Activated T-helper 9 cell treated with anti-CD3 and anti-CD28 coated beads, Interleukin-2, amount 50 U/mL, for 16 hours (primary cell): ENCODE measurements at places on chromosomes 12 and 14.

DNA sequence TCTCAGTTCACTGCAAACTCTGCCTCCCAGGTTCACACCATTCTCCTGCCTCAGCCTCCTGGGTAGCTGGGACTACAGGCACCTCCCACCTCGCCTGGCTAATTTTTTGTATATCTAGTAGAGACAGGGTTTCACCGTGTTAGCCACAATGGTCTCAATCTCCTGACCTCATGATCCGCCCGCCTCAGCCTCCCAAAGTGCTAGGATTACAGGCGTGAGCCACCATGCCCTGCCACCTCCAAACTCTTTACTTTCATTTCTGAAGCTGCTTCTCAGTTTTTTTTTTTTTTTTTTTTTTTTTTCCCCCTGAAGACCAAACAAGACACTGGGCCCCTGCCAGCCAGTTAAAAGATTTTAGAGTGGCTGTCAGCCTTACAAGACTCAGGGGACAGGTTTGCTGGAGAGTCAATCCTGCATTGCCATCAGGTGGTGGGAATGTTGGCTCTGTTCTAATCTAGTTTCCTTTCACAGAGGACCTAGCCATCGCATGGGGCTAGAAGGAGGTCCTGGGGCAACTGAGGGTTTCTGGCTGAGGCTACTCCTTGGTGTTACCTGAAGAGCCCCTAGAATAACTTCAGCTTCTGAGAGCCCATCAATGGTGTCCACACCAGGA is 37.4 kb upstream of the HIGD1C start:
- no peak for DNase-seq

- DNase-seq = no peak
These were observed 761 bp upstream of the NDRG2 start for GRCh38 chr14:21025371-21026273.

GRCh38 chr12:110247340-110248095 is 33.5 kb upstream of the ATP2A2 start:
- DNase-seq = no peak

DNA sequence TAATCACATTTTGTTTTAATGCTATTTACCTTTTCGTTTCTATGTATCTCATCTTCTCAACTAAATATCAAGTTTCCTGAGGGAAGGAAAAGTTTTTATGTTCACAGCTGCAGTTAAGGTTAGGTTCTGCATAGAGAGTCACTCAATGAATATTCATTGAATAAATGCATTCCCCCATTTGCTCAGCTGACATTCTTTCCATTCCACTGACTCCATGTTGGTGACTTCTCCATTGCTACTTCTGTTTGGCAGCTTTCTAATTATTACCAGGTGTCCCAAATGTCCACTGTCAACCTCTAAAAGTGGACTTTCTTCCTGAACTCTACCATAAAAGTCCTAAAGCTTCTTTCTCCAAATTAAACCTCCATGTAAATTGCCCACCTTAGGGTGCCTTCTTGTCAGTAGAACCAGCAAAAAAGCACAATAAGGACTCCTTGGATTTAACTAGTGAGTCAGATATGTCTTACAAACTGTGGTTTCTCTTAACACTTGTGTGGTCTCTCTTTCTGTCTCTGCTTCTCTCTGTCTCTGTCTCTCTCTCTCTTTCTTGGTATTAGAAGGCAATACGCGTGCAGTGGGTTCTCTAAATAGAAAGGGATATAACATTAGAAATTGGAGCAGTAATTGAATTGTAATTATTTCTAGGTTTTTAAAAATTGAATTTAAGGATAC is 85.9 kb downstream of the TMEM117 start:
- no peak for DNase-seq

DNA sequence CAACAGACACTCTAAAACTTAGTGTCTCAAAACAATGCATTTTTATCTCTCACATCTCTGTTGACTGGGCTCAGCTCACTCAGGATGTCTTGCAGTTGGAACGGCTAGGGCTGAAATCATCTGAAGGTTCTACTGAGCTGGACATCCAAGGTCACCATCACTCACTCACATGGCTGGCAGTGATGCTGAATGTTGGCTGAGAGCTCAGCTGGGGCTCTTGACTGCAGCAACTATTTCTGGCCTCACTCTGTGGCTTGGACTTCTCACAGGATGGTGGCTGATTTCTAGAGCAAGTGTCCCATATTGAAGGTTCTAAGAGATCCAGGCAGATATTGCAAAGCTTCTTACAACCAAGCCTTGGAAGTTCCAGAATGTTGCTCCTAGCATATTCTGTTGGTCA is 166.5 kb downstream of the ZFP36L1 start:
- no peak for DNase-seq

- DNase-seq = no peak
These were observed 12.2 kb downstream of the PRORP start for GRCh38 chr14:35134329-35135123.

GRCh38 chr12:111261911-111262676 is 106.8 kb downstream of the PHETA1 start:
- no peak for DNase-seq

GRCh38 chr12:41932470-41932991 is 212.1 kb downstream of the GXYLT1 start:
- DNase-seq = no peak

GRCh38 chr12:55626154-55626553 is 10.5 kb upstream of the OR10P1 start:
- no peak for DNase-seq

- DNase-seq = no peak
These were observed 6.2 kb downstream of the ADCY6 start for GRCh38 chr12:48782457-48783395.

GRCh38 chr12:11321980-11322379 is 11.7 kb upstream of the PRB4 start:
- no peak for DNase-seq

- DNase-seq = no peak
These were observed 769.8 kb upstream of the MGAT4C start for GRCh38 chr12:87025976-87026375.

DNA sequence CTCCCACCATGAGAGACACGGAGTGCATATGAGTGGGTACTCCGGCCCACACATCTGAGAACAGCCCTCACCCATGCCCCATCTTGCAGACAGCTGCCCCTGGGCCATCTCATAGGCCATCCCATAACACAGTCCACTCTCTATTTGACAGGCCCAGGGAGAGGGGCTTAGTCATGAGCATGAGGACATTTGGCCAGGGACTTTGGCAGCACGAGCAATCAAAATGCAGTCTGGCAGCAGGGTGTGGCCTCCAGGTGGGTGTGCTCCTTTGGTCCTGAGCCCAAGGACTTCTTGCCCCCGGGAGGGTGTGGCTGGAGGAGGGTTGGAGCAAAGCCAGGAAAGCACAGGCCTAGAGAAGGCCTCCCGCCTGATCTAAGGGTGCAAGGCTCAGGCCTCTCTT is 25.6 kb downstream of the EMP1 start:
- DNase-seq = no peak

- DNase-seq = no peak
These were observed 4.5 kb downstream of the EDDM3A start for GRCh38 chr14:20750194-20750593.

DNA sequence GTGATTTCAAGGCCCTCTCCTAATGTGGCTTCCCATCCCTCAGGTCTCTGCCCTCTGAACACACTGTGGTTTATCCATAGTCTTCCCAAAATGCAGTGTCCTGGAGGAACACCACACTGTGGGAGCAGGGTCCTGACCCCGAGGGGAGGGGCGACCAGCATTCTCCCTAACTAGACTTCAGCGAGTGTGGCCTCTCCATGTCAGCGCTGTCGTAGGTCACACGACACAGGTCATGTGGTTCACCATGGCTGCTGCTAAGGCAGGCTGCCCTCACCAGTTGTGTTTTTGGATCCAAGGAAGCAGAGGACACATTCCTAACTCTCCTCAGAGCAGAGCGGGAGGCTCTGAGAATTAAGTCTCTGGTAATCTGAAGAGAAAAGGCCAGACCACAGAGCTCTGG is 50.5 kb downstream of the SSH1 start:
- no peak for DNase-seq

- no peak for DNase-seq
These were observed 125.0 kb downstream of the PIWIL1 start for GRCh38 chr12:130462558-130463274.

DNA sequence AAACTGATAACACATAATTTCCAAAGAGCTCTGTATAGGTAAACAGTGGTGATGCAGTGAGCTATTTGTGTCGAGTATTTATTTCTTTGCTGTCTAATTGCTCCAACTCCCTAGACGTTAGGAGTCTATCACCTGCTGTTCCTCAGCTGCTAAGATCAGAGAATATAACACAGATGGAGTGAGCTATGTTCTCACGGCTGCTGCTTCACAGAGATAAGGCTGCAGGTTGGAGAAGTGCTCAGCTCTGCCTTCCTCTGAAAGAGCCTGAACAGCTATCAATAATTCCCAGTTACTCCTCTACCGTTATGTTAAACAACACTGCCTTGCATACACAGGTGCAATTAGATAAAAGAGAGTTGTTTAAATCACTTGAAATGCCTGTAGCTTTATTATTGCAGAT is 103.2 kb upstream of the MDGA2 start:
- DNase-seq = no peak

- no peak for DNase-seq
These were observed 307.1 kb upstream of the RGS6 start for GRCh38 chr14:71625175-71625574.

DNA sequence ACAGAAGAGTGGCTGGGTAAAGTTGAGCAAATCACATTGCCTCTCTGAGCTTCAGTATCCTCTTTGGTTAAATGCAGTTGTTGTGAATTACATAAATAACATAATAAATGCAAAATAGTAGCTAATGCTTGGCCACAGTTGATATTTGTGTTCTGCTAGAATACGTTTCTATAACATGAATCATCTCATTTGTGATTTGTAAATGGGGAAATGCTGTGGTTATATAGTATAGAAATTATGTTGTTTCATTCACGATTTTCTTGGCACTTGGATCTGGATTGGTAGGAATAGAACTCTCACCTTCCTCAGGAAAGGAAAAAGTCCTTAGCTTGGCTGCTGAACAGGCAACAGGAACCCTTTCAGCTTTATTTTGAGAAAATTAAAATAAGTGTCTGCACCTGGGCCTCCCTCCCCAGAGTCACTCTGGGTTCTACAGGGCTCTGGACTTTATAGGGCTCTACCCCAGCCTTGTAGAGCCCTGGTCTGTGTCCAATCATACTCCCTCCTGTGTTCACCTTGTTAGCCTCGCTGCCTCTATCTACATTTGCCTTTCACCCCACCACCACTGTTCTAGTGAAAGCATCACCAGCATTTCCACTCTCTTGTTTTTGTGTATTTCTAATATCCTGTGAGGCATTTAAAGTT is 107.7 kb upstream of the BCAT1 start:
- no peak for DNase-seq

GRCh38 chr12:98828802-98829600 is 183.9 kb downstream of the APAF1 start:
- no peak for DNase-seq

- no peak for DNase-seq
These were observed 91.1 kb downstream of the FOXN3 start for GRCh38 chr14:89325959-89326358.

GRCh38 chr14:51872396-51872795 is 12.0 kb downstream of the GNG2 start:
- no peak for DNase-seq

GRCh38 chr12:12397184-12397583 is 40.3 kb downstream of the BORCS5 start:
- no peak for DNase-seq

GRCh38 chr12:131275824-131276223 is 322.1 kb downstream of the ADGRD1 start:
- DNase-seq = no peak

- DNase-seq = no peak
These were observed 417.5 kb upstream of the ATP2B1 start for GRCh38 chr12:90126125-90126524.

DNA sequence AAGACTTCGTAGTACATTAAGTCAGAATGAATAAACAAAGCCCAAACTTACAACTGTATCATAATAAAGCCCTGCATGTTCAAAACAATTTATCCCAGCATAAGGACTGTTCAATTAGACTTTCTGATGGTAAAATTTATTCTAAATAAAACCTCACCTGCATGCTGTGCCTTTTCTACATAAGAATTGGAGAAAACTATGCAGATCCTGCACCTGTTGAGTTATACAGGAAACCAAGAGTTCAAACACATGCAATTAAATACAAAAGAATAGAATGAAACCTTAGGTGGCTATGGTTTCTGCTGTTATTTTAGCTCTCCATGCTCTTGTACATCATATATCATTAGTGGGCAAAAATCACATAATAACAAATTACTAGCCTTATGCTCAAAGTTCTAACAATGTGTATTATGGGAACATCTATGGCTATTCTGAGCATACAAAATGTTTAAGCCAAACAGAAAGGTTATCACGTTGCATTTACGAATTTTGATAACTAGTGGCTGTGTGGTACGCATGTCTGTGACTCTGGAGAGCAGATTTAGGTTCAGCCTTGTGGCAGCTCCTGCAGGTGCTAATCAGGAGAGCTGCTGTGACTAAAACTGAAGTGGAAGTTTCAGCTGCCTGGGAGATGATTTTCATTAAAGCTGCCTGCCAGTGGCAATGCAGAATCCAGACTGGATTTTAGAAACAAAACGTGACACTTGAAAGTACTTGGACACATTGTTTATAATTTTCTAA is 36.1 kb upstream of the LRFN5 start:
- no peak for DNase-seq

DNA sequence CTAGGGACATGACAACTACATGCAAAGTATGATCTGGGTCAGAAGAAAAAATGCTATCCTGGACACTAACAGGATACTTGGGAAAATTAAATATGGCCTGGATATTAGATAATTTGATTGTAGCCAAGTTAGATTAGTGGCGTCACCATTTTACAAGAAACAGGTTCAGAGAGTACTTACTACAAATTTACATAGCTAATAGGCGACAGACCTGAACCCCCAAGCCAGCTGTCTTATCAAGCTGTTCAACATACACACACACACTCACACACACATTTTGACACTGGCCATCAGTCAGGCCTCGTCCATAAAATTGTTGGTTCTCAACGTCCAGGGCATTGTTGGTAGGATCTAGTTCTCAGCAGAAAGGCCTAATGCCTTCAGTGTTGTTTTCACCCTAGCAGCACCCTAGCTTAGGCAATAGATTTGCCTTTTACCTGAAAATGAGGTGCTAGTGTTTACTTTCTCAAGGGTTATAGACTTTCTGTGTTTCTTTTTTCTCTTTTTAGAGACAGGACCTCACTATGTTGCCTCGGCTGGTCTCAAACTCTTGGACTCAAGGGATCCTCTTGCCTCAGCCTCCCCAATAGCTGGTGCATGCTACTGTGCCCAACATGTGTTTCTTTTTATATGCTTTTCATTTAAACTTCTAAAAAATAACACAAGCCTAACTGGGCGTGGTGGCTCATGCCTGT is 3.3 kb upstream of the C14orf93 start:
- DNase-seq = no peak

GRCh38 chr12:105194947-105195346 is 41.0 kb downstream of the APPL2 start:
- no peak for DNase-seq

DNA sequence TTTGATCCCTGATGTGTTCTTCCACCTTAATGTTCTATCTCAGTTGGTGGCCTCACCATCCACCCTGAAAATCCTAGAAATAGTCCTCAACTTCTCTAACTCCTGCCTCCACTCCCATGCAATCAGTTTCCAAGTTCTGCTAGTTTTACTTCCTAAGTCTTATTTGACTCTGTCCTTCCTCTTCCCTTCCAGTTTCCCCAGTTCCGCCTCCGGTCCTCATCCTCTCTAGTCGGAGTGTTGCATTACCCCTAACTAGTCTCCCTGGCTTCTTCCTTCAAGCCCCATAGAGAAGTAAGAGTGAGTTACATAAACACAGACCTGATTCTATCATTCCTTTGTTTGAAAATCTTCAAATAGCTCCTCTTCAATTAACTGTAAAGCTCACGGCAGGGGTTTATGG is 236.5 kb downstream of the GXYLT1 start:
- DNase-seq = no peak
